ENCODE measurements at places on chromosomes 11 and 22.

DNA sequence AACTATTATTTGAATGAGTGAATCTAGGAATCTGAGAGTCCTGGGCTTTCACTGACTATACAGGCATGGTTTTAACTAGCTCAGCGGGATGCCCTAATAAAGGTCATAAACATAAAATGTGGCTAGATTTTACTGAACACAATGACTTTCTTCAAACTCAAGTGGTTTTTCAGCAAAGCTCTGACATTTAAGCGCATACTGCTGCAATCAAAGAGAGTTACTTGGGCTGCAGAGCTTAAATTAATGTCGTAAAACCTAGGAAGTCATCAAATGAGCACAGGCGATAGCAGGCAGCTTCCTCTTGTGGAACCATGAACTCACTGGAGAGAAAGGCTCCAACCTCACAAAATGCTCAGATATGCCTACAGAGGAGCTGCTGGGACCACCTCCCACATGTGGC is 6.7 kb downstream of the CSNK2A3 start:
- no peak for DNase-seq

DNA sequence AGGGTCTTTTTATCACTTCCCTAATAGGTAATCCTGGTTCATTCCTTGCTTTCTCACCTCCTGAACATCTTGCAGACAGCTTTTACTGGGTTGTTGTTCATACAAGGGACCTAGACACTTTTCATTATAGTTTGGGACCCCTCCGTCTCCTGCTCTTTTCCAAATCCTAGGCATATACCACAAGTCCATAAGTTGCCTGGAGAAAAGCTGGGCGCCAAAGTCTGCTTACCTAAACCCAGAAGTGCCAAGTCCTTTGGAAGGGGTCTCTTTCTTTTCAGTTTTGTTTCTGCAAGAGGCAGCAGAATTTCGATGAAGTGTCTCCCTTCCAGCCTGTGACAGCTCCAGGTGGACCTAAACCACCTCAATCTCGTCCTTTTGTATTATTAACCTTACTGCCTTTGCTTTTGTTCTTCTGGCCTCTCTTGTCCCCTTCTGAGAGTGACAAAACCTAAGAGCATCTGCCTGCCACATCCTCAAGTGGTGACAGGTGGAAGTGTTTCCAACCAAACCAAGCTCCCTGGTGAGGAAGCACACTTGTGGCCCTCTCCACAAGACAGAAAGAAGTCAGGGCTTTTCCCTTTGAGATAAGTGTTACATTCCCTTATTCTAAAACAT is 19.5 kb upstream of the P2RY6 start:
- DNase-seq: no peak

DNA sequence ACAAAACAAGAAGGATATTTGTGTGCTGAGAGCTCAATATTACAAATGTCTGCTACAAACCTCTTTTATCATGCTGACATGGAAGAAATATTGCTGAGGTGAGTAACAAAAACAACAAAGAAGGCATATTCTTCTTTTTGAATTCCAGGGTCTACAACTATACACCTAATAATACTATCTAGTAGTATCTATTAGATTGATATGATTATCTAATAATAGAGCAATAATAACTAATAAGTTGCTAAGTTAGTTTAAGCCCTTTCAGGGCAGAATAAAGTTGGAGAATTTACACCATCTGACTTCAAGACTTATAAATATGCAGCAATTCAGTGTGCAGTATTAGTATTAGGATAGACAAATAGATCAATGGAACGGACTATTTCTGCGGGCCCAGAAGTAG is 11.4 kb upstream of the PGM2L1 start:
- DNase-seq: no peak

- no peak for DNase-seq
Measured at GRCh38 chr11:36048496-36049247, 104.8 kb downstream of the LDLRAD3 start.

DNA sequence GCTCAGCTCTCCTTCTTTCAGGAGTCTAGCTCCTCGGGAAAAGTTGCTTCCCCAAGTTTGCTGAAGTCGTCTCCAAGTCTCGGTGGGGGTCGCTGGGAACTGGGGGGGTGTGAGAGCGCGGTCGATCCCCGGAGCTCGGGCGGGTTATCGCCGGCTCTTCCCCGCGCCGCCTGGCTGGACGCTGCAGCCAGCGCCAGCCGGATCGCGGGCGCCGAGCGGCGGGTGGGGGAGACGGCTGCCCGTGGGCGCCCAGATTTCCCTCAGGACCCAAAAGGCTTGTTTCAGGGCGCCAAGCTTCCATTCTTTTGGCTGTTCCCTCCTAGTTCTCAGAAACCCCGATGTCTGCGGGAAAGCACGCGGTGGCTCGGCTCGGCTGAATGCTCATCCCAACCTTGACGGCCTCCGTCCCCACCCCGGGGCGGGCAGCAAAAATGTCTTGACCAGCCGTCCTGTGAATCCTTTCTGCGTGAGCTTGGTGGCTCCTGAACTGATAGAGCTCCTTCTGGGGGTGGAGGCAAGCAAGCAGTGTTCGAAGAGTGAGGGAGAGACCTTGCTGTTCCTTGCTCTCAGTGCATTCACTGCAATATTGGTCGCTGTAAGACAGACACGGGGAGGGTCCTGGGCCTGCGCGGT is 1.7 kb downstream of the ZBTB16 start:
- DNase-seq: no peak

DNA sequence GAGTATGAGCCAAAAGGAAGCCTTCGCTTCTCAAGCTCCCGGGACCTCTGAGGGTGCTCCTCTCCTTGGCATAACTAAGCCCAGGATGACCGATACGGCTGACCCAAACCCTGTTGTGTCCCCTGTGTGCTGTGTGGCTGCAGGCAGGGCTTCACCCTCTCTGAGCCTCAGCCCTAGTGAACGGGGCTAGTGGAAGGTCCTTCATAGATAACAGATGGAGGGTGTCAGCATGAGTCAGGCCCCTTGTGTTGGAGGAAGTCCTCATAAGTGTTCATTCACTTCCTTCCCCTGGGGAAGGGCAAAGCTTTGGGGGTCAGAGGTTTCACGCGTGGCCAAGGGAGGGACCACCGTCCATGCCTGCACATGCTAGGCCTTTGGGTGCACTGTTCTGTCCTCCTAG is 21.5 kb downstream of the SHISAL1 start:
- DNase-seq: no peak

DNA sequence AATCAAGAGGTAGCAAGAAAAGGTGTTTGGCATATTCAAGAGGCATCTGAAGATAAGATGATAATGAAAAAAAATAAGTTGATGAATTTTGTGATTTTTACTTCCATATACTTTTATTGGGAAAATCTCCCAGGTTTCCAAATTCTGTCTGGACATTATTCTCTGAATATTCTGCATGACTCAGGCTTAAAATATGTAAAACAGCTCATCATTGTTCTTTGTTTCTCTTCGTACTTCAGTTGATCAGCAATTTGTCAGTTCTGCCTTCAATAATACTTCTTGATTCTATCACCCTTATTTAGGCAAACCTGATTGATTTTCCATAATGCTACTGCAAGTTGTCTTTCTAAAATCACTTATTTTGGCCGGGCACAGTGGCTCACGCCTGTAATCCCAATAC is 30.2 kb downstream of the GTF2H1 start:
- DNase-seq: no peak

DNA sequence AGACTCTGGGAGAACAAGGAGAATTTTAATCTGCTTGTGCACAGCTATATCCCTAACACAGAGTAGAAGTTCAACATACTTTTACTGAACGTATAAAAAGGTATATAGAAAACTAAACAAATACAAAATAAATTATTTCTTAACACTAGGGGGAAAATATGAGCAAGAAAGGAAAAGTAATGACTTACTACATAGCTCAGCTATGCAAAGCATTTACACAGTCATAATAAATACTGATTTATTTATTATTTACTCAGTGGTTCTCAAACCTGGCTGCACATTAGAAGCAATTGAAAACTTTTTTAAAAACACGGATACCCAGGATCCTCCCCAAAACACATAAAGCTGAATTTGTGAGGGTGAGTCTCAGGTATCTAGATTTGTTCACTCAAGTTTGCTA is 182.5 kb downstream of the TTC28 start:
- DNase-seq: no peak

- DNase-seq: no peak
Measured at GRCh38 chr11:83409476-83409875, 123.3 kb upstream of the CCDC90B start.

DNA sequence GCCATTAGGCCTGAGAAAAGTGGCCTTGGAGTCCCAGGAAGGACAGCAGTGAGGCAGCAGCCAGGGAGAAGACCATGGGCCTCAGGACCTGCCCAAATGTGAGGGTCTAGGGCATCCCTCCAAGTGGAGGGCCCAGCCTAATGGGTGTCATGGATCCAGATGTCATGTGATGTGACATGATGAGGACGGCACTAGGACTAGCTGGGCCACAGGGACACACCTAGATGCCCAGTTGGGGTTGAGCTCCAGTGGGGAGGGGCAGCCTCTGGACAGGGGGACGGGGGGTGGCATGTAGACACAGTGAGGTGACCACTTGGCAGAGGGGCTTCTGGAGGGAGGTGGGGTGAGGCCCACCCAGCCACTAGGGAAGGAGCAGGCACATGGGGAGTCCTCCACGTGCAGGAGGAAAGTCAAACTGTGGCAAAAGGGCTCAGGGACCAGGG is 5.4 kb downstream of the SCARF2 start:
- DNase-seq: no peak

- DNase-seq: no peak
Measured at GRCh38 chr11:129295746-129296145, 79.9 kb upstream of the BARX2 start.

GRCh38 chr11:2583605-2583958 is 116.2 kb downstream of the KCNQ1OT1 start:
- no peak for DNase-seq

DNA sequence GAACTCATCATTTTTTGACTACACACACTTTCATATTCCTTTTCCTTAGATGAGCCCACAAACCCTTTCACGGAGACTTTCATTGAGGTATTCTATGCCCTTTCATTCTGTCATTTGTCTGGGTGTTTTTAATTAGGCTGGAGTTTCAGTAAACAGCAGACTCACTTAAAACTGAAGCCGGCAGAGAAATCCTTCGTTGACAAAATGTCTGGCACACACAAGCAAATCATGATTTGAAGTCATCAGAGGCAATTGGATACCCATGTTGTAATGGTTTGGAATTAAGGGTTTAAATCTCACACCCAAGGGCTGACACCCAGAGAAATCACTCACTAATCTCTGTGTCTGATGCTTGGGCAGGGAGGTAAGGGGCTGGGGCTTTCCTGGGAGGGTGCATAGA is 127.1 kb downstream of the EHF start:
- no peak for DNase-seq

DNA sequence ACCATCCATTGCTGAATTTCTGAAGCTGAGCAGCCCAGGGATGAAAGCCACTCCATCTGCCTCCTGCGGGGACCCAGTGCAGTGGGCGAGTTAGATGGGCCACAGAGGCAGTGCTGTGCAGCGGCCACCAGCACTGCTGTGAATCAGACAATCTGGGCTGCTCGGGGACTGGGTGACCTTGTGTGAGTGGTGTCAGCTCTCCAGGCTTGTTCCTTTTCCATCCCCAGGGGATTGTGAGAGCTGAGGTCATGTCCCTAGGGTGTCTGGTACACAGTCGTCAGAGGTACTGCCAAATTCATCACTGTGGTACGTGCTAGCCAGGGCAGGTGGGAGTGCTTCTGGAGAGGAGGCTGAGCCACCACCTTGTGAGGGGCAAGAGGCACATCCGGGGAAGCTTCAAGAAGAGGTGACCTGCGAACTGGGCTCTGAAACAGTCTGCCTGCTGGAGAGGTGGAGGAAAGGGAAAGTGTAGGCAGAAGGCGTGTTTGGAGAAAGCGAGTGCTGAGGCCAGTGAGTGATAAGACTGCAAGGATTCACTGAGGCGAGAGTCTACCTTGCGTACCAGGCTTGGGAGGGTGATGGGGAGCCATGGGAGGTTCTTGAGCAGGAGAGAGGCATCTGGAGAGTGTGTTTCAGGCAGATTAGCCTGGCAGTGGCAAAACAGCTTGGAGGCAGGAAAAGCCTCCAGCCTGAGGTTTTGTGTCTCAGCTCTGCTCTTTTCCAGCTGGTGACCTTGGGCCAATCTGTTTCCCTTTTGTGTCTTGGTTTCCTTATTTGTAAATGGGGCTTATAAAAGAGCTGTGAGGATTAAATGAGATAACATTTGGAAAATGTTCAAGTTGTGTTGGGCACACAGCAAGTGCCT is 22.7 kb downstream of the CACNA1I start:
- no peak for DNase-seq

- no peak for DNase-seq
Measured at GRCh38 chr22:38730411-38730871, 24.7 kb downstream of the GTPBP1 start.

- DNase-seq: no peak
Measured at GRCh38 chr22:24587948-24588347, 4.9 kb downstream of the LRRC75B start.

- no peak for DNase-seq
Measured at GRCh38 chr11:128745311-128746136, 51.7 kb downstream of the FLI1 start.

DNA sequence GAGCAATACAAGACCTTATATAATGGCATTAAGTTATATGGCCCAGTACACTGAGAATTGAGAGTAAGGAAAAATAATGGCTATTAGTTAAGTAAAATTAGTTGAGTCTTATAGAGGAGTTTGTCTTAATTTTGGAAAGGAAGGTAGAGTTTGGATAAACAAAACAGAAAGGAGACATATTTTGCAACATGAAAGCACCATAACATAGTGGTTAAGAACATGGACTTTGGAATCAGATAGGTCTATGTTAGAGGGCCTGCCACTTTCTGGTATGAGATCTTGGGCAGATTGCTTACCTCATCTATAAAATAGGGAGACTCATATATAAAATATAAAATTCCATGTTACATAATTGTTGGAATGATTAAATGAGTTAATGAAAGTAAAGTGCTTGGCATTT is 68.9 kb downstream of the CSTPP1 start:
- DNase-seq: no peak

GRCh38 chr22:18091478-18091877 is 13.7 kb downstream of the PEX26 start:
- DNase-seq: no peak

DNA sequence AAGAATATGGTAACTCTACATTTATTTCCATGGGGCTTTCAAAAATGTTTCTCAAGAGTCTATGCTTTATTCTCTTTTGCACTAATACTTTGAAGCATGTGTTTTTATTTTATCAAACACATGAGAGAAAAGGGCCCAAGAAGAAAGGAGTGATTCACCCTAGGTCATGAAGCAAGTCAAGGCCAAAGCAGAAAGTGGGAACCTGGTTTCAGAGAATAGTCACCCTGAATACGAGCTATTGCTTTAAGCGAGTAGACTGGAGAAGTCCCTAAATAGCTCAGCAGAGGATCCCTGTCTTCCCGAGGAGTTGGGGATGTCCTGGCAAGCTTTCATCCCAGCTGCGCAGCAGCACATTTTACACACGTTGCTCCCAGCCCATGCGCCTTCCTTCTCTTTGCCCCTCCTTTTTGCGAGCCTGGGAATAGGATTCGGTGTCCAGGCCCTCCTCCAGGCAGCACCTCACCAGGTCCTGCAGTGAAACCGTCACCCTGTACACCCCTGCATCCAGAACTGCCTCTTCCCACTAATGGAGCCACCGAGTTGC is 19.1 kb downstream of the MPEG1 start:
- no peak for DNase-seq

GRCh38 chr11:117052196-117053149 is 45.8 kb downstream of the SIK3 start:
- no peak for DNase-seq

All from stimulated activated CD8-positive, alpha-beta memory T cell treated with anti-CD3 and anti-CD28 coated beads, Interleukin-7, amount 100 ng/mL, for 1 hour (primary cell).